NCI-H1694 treated with DMSO at 0.1 percent for 48 hours (cell line): ENCODE measurements at places on chromosomes 13 and 19.

GRCh38 chr13:24511019-24511815 is 1.4 kb downstream of the PARP4 start:
- DNase-seq = no peak

- DNase-seq = no peak
Observed at GRCh38 chr13:99012539-99012938, 34.7 kb upstream of the DOCK9 start.

DNA sequence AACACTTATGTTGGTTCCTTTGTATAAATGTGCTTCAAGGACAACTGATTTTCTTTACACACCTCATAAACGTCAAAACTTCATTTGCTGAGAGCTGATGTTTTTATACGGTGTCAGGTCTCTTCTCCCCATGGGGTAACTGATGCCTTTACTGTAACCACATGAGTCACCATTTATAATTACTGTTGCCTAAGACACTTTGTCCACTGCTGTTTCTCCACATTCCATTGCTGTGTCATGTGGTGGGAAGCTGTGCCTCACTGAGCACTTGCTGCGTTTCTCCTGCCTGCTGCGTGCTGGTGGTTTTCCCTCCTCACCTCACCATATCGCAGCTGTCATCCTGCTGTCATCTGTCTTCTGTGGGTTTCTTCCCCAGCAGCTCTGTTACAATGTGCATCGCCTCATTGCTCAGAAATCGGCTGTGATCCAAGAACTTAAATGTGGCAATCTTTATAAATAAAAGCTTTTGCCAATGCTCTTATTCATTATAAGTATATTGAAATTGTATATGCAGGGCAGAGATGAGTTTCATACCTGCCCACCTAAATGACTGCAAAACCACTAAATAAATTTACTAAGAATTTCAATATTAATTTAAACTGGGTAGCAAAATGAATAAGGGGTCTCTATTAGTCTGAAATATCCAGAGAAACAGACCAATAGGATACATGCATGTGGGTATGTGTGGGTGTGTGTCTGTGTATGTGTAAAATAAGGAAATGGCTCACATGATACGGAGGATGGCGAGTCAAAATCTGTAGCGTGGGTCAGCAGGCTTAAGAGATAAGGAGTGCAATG is 547.0 kb upstream of the SLITRK5 start:
- DNase-seq = peak; percentile 15

- no peak for DNase-seq
Observed at GRCh38 chr13:103957939-103958338, 891.7 kb upstream of the SLC10A2 start.

DNA sequence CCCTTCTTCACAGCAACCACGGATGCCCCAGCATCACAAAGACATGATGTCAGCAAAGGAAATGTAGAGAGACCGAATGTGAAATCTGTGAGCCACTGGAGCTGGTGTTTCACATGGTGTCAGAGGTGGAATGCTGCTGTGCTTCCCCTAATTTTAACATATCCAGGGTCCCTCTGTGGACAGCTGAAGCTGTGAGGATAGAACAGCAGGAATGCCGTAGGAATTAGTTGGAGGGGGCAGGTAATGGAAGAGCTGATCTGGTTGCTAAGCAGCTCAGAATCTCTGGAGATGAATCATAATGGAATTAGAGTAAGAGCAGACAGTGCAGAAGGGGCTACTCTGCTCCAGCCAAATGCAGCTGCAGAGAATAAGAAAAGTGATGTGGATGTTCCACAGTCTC is 68.9 kb upstream of the ZNF835 start:
- no peak for DNase-seq

- DNase-seq = no peak
Observed at GRCh38 chr13:41028051-41028450, 8.9 kb upstream of the ELF1 start.

- no peak for DNase-seq
Observed at GRCh38 chr13:101941095-101941783, 460.6 kb downstream of the FGF14 start.

DNA sequence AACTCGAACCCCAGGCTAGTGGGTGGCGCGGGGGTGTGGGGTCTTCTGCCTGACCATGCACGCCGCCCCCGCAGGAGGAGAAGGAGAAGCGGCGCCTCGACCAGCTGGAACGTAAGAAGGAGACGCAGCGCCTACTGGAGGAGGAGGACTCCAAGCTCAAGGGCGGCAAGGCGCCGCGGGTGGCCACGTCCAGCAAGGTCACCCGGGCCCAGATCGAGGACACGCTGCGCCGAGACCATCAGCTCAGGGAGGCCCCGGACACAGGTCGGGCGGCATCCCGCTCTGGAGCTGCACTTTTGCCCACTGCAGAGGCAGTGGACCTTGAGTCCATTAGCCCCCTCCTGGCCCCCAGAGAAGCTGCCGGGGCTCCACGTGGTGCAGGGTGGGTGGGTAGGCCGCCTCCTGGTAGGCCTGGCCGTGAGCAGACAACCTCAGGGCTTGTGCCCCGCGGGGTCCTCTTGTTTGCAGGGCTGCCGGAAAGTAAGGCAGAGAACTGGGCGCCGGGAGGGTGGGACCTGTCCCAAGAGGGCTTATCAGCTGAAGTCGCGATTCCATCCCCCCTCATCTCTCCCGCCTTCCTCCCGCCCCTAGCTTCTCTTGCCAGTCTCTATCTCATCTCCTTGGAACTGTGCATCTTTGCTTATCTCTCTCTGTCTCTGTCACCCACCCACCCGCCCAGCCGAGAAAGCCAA is 9.9 kb downstream of the CCDC124 start:
- DNase-seq = no peak

DNA sequence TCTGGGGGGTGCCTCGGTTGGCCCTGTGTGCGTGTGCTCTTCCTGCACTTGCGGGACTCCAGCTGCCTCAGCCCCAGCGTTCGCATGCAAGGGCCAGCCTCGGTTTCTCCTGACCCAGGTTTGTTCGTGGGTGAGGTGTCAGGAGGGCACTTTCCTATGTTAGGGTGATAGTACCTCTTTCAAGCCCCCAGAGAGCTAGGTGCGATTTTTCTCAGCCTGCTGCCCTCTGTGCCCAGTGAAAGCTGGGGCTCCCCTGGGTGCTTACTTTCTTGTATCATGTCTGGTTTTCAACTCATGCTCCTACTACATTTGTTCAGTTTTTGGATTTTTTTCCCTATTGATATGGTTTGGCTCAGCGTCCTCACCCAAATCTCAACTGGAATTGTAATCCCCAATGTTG is 289.2 kb downstream of the TEX29 start:
- DNase-seq = no peak

DNA sequence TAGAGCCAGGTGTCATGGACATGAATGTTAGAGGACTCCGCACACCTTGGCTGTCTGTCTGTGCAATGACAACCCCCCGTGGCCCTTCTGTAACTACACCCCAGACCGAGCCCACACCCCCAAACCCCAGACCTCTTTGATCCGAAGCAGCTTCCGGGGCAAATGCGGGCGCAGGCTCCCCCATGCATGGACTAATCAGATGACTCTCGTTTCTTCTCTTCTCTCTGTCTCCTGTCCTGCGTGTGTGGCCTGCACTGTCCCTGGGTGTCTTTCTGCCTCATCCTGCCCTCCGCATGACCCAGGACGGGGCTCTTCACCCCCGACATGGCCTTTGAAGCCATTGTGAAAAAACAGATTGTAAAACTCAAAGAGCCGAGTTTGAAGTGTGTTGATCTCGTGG is 38.9 kb downstream of the TMED1 start:
- DNase-seq = no peak

- DNase-seq = no peak
Observed at GRCh38 chr13:87590518-87590917, 80.7 kb upstream of the SLITRK5 start.

- no peak for DNase-seq
Observed at GRCh38 chr19:30387311-30388115, 15.3 kb downstream of the ZNF536 start.

DNA sequence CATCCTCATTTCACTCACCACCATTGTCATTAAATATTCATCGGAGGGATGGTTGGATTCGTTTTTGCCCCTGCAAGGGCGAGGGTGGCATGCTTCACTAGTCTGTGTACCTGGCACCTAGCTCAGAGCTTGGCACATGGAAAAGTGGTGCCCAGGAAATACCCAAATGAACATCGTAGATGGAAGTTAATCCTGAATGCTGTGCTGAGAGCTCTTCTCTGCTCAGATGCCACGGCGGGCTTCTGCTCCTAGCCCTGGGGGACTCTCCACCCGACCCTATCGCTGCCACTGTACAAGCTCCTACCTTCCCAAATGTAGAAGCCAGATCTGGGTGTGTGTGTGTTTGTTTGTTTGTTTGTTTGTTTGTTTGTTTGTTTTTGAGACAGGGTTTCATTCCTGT is 113.0 kb upstream of the ZNF507 start:
- DNase-seq = no peak
